NCI-H1105 (cell line): ENCODE measurements at places on chromosomes 2 and 18.

GRCh38 chr2:8457699-8458502, 224.0 kb upstream of the ID2 start:
- no peak for DNase-seq

GRCh38 chr2:137829251-137829650, 135.0 kb upstream of the HNMT start:
- DNase-seq, result peak; percentile 38

GRCh38 chr2:15768615-15769014, 171.7 kb upstream of the MYCN start:
- no peak for DNase-seq

DNA sequence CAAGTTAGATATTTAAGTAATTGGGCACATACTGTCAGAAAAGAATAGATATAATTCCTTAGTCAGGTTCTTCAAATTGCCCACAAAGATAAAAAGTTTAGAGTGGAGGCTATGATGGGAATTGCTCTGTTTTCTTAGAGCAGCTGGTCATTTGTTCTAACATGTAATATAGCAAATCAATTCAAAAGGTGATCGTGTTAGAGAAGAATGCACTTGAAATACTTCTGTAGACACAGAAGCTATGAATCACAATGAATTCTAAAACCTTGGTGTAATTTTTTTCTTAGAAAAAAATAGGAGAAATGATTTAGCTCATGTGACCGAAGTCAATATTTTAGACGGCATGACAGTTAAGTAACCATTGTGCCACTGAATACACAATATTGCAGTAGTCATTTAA, 918.1 kb upstream of the LRATD1 start:
- no peak for DNase-seq

DNA sequence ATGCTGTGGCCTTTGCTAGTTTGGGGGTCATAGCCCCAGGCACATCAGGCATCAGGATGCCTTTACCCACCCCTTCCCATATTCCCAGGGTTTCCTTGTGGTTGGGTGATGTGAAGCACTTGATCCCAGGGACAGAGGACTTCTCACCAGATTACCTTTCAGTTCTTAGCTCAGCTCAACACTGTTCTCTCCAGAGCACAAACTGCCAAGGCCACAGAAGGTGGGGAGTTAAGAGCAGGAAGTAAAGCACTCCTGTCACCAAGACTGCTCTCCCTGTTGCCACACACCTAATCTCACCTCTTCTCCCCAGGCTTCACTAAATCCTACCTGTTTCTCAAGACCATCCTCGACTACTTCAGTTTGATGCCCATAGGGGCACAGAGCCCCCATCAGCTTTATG, 25.9 kb downstream of the FHOD3 start:
- no peak for DNase-seq

- DNase-seq, result no peak
Observed at GRCh38 chr2:18940184-18940583, 350.8 kb upstream of the NT5C1B start.

GRCh38 chr2:69554981-69555380, 88.6 kb downstream of the AAK1 start:
- no peak for DNase-seq
